ENCODE measurements at places on chromosomes 2 and 18. TPM values are rescaled to one million over a fixed set of nuclear protein-coding genes. Genes with fewer than 3 reads are reported as not detected.

Gene RAX
- not detected for total RNA-seq

Gene KATNAL2
- 2.8 TPM for total RNA-seq

Gene CDH7
- total RNA-seq, result not detected

GRCh38 chr2:70089220-70089982, 2.1 kb downstream of the PCBP1 start:
- H3K4me1 ChIP-seq, result no peaks in the 10 kb centered on the region
- no peak for DNase-seq
- no peaks in the 10 kb centered on the region for H3K27me3 ChIP-seq
- peak overlapping the region; percentile 78 for H3K4me3 ChIP-seq
- H3K27ac ChIP-seq, result peak overlapping the region; percentile 99

- H3K4me3 ChIP-seq, result no peak overlapping the region
- H3K36me3 ChIP-seq, result no peaks in the 10 kb centered on the region
- H3K4me1 ChIP-seq, result no peaks in the 10 kb centered on the region
These were observed 31.7 kb upstream of the MEP1B start for GRCh38 chr18:32158108-32158624.

DNA sequence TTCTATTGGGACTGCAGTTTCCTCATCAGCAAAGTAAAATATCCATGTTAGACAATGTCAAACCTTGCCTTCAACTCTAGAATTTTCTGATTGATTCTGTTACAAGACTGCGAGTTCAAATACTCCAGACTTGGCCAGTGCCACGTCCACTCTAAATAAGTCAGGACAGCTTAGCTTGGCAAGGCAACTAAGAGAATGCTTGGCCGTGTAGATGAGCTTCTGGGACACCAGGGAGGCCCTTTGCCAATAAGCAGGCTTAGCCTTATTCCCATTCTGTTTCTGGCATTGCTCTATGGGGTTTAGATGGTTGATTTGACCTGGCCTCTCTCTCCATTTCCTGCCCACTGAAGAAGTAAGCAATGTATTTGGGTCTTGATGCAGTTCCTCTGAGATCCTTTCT, 218.1 kb upstream of the SIX2 start:
- H3K4me3 ChIP-seq, result no peak overlapping the region
- no peak overlapping the region for H3K27ac ChIP-seq
- no peaks in the 10 kb centered on the region for H3K4me1 ChIP-seq
- H3K27me3 ChIP-seq, result no peaks in the 10 kb centered on the region
- no peak for DNase-seq

DNA sequence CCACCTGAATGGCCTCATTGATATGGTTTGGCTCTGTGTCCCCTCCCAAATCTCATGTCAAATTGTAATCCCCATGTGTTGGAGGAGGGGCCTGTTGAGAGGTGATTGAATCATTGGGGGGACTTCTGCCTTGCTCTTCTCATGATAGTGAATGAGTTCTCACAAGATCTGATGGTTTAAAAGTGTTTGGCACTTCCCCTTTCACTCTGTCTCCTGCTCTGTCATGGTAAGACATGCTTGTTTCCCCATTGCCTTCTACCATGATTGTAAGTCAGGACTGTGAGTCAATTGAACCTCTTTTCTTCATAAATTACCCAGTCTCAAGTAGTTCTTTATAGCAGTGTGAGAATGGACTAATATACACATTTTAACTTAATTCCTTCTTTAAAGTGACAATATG, 146.8 kb upstream of the KCNJ3 start:
- H3K4me1 ChIP-seq, result no peaks in the 10 kb centered on the region
- no peak for DNase-seq
- no peak overlapping the region for H3K27ac ChIP-seq
- no peaks in the 10 kb centered on the region for H3K27me3 ChIP-seq
- H3K36me3 ChIP-seq, result no peaks in the 10 kb centered on the region
- H3K4me3 ChIP-seq, result no peak overlapping the region

Measured in uterus (tissue), 4 donors.